Prostate gland (tissue), 2 donors: ENCODE measurements at places on chromosomes 12 and 14.
A peak's percentile ranks its signal among the peaks of the same experiment; 100 is the strongest.

- no peak for DNase-seq
Observed at GRCh38 chr12:15472036-15472435, 149.7 kb downstream of the PTPRO start.

- DNase-seq = no peak
Observed at GRCh38 chr12:116306968-116307367, 29.5 kb upstream of the MED13L start.

GRCh38 chr14:83164016-83164415, 1630.4 kb upstream of the SEL1L start:
- no peak for DNase-seq

DNA sequence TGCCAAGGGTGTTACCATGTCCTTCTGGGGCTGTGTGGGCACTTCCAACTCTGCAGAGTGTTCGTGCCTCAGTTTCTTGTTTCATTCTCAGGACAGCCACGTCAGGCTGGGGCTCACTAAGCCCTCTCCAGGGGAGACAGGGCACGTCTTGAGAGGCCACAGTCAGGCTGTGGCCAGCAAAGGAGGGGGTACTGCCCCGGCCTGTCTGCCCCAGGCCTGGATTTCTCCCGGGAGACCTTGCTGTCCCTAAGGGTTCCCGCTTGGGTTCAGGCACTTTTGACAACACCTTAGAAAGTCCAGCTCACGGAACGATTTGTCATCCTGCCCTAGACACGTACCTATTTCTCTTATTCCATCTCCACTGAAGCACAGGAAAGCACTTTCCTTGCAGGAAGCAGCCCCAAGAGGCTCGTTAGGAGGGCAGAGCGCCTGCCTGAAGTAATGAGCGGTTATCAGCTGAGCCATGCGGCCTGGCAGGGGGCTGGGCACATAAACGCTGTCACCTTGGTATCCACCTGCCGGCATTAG, 290.4 kb upstream of the RTL1 start:
- no peak for DNase-seq

- DNase-seq = peak; percentile 39
Observed at GRCh38 chr12:51941604-51942003, 9.9 kb upstream of the ACVR1B start.

DNA sequence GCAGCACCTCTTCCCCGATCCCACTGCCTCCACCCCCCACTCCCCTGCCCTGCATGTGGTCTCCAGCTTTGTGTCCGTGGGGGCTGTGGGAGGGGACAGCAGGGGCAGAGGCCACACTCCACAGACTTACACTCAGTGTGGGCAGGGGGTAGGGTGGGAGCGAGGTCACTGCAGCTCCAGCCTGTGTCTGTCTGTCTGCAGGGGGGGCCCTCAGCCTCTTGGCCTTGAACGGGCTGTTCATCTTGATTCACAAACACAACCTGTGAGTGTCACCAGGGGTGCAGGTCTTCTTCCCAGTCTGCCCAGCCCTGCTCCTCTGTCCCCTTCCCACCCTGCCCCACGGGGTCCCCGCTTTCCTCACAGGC, 6.5 kb downstream of the NOC4L start:
- no peak for DNase-seq

- peak; percentile 47 for DNase-seq
Observed at GRCh38 chr14:50944647-50945413, 547 bp upstream of the PYGL start.

- no peak for DNase-seq
Observed at GRCh38 chr12:42162965-42163364, 18.3 kb upstream of the GXYLT1 start.

DNA sequence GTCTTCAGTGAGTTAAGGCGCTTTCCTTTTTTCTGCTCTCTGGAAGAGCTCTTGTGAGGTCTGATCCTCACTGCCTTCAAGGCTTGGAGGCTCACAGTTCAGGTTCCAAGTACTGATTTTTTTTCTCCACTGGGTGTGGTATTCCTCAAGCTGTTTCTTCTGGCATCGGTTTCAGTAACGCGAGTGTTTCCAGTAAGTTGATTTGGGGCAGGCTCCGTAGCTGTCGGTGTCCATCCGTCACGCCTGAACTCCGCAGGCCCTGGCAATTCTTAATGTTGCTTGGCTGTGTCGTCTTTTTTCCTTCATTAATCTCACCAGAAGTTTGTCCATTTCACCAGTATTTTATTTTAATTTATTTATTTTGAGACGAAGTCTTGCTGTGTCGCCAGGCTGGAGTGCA, 30.6 kb downstream of the LRCOL1 start:
- DNase-seq = no peak

DNA sequence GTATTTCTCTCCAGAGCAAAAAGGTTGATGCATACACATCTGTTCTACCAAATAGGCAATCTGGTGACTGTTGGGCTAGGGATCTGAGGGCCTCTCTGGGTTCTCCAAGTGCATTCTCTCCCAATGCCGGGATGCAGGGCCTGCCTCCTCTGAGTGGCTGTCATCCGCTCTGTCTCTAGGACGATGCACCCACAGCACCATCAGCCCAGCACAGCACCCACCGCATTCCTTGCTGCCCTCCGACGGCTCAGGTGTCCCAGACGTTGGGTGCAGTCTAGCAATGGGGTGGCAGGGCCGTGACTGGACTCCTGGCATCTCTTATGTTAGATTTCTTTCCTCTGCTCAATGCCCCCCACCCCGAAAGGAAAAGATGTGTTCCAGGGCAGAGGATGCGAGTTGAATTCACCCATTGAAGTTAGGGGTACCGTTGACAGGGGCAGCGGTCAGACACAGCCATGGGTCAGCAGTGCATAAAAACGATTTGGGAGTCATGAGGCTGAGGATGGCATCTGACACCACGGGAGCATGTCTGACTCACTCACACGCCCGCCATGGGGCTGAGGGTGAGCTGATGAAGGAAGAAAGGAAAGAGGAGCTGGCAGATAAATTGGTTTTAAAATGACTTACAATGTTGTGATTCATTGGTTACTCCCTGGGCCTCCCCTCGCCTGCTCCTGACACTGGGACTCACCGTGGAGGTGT, 93.2 kb upstream of the C14orf180 start:
- DNase-seq = peak; percentile 2

GRCh38 chr12:29682088-29682487, 101.7 kb downstream of the TMTC1 start:
- DNase-seq = no peak

DNA sequence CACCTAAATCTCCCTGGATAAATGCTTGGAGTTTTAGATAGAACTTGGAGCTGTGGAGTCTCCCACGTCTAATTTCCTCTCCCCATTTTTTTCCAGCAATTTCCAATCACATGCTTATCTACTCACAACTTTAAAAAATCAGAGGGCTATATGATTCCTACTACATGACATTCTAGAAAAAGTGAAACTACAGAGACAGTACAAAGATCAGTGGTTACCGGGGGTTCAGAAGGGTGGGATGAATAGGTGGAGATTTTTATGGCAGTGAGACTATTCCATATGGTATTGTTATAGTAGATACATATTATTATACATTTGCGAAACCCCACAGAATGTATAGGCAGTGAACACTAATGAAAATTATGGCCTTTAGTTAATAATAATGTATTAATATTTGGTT, 35.5 kb downstream of the ATF7 start:
- no peak for DNase-seq

DNA sequence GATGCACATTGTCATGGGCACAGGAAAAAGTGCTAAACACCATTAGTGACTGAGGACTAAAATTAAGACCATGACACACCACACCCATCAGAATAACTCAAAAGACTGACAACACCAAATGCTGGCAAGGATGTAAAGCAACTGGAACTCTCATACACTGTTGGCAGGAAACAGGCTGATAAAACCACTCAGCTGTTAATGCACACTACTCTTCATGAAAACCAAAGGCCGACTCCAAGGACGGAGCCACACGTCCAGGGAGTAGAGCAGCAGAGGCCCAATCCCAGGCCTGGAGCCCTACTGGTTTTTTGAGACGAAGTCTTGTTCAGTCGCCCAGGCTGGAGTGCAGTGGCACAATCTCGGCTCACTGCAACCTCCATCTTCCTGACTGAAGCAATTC, 6.4 kb downstream of the RAD52 start:
- no peak for DNase-seq

DNA sequence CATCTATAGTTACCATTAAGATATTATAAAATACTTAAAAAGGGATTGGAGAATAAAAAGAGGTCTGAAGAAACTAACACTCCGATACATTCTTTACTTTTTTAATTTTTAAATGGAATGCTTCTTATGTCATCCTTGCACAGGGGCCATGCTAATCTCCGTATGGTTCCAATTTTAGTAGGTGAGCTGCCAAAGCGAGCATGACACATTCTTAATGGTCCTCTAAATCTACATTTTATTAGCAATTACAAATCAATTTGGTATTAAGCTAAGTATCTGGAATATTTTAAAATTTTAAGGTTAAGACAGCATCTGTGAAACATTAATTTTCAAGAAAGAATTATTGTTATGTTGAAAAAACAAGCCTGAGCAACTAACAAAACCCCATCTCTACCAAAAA, 6.2 kb upstream of the ARID4A start:
- DNase-seq = no peak

DNA sequence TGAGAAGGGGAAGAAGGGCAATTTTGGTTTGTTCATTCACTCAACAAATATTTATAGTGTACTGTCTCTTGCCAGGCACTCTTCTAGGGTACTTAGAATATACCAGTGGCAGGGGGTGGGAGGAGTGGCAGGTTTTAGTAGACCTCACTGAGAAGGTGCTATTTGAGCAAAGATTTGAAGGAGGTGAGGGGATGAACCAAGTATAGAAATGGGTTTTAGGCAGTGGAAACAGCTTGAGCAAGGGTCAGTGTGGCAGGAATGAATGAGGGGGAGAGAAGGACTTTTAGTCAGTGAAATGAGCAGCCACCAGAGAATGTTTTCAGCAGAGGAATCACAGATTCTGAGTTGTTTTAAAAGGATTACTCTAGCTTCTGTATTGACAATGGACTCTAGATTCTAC, 2.3 kb downstream of the PRIM1 start:
- DNase-seq = no peak

- DNase-seq = no peak
Observed at GRCh38 chr14:89146274-89146673, 270.8 kb downstream of the FOXN3 start.

DNA sequence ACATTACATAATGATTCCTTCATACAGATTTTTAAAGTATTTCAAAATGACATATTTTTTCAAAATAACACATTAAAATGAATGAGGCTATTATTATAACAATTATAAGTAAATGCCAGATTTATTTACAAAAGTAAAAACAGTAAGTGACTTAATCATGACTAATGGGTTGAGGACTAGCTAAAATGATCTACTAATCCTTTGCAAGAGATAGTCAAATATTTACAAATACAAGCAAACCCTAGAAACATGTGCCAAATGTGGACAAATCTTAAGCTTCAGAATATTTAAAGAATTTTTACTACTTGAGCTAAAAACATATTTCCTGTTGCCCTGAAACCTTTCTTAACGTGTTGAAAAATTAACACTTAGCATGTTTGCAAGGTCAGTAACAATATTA, 74.8 kb downstream of the KIF21A start:
- no peak for DNase-seq

- DNase-seq = no peak
Observed at GRCh38 chr14:22429546-22430294, 159.3 kb downstream of the DAD1 start.

- DNase-seq = no peak
Observed at GRCh38 chr12:63028951-63029350, 94.0 kb upstream of the PPM1H start.

- no peak for DNase-seq
Observed at GRCh38 chr12:55723516-55724225, 3.5 kb downstream of the RDH5 start.

- DNase-seq = no peak
Observed at GRCh38 chr12:14479004-14479403, 88.7 kb downstream of the PLBD1 start.

DNA sequence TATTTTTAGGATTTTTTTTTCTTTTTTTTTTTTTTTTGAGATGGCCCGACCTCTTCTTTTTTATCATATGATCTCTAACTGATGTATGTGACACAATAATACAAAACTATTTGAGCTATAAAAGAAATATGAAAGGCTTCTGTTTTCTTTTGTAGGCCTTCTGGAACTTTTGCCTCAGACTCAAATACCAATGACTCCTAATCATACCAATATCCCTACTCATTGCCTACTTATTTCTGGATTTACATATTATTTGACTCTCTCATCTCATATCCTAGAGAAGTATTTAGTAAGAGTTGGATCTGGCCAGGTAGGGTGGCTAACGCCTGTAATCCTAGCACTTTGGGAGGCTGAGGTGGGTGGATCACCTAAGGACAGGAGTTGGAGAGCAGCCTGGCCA, 12.7 kb upstream of the WDR89 start:
- no peak for DNase-seq

GRCh38 chr14:106347890-106348755, 821.7 kb downstream of the TMEM121 start:
- no peak for DNase-seq

- DNase-seq = no peak
Observed at GRCh38 chr14:65502676-65503124, 90.2 kb downstream of the FUT8 start.

DNA sequence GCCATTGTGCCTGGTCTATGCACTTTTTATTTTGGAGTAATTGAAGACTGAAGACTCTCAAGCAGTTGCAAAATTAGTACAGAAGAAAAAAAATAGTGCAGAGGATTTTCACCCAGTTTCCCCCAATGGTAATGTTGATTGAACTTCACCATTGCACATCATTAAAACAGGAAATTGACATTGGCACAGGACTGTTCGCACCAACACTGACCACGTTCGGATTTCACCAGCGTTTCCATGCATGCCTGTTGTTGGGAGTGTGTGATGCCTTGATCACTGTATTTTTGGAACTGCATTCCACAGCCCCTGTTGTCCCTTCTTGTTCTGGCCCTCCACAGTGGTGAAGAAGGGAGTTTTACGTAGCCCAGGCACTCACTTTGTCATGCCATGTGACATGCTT, 67.1 kb downstream of the FOXN4 start:
- DNase-seq = no peak

- DNase-seq = peak; percentile 58
Observed at GRCh38 chr14:22900081-22900799, 17.2 kb downstream of the REM2 start.

DNA sequence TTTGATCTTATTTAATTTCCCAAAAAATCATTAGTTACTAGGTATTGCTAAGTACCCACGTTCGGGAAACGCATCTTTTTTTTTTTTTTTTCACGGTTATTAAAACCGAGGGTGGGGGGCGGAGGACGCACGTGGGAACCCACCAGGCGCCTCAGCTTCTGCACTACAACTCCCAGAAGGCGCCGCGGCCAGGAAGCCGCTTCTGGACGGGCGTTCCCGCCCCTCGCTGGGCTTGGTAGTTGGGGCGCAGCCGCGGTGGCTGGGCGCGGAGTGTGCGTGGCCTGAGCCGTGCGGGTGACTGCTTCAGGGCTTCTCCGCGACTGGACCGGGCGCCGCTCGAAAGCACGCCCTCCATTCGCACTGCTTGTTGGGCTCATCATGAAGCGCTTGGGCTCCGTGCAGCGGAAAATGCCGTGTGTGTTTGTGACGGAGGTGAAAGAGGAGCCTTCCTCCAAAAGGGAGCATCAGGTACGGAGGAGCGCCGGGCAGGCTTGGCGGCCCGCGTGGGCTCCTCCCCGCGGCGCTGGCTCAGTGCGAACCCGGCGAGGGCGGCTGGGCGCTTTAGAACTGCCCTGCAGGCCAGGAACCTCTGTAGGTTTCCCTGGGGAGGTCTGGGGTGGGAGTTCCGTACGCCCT, 6.2 kb upstream of the C12orf50 start:
- peak; percentile 89 for DNase-seq
